ENCODE measurements at places on chromosomes 1 and 21.

- no peak for DNase-seq
These were observed 20.7 kb downstream of the NGF start for GRCh38 chr1:115317101-115318012.

- DNase-seq = no peak
These were observed 2.1 kb downstream of the FHAD1 start for GRCh38 chr1:15249081-15249480.

DNA sequence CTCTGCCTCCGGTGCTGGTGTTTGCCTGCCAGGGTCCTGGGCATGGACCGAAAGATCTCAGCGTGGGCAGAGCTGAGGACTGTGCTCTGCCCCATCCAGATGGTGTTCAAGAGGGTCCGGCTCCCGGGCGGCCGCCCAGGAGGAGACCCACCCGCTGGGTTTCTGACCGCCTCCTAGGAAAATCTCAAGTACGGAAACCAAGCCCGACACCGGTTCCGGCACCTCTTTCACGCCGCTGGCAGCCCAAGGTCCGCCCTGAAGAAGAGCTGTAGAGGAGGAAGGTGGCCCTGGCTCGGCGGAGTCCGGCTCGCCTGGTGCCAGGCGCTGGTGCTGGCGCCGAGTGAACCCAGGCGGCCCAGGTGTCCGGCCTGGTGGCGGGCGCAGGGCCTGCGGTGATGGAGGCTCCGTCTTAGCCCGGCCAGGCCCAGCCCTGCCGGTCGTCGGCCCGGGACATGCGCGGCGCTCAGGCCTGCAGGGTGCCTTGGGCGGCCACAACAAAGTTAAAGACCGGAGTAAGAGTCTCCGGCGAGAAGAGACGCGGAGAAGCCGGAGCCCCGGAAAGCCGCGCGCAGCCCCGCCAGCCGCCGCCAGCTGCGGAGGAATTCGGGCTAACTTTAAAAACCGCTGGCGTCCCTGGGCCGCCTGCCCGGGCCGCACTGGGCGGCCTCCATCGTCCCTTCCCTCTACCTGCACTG, 1.5 kb downstream of the GRIK3 start:
- no peak for DNase-seq

- DNase-seq = no peak
These were observed 332.9 kb downstream of the BARHL2 start for GRCh38 chr1:90384193-90384592.

GRCh38 chr1:44433209-44433608, 28.2 kb downstream of the RNF220 start:
- no peak for DNase-seq

DNA sequence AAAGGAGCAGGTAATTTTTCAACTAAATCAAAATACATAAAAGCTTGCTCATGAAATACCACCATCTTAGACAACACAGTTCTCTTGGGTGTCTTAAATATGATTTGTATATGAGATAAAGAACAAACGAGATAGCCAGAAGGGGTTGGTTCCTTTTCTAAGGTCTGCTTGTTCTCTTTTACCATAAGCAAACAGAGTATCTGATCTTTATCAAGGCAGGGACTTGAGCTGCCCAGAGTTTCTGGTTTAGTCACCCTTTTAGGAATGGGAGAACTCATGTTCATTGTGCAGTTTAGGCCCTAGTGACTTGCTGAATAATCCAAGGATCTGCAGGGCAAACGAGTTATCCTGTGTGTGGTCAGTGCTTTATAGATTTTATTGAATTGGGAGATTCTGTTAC, 3.0 kb upstream of the SUCO start:
- no peak for DNase-seq
